ENCODE measurements at places on chromosomes 6 and 20.

DNA sequence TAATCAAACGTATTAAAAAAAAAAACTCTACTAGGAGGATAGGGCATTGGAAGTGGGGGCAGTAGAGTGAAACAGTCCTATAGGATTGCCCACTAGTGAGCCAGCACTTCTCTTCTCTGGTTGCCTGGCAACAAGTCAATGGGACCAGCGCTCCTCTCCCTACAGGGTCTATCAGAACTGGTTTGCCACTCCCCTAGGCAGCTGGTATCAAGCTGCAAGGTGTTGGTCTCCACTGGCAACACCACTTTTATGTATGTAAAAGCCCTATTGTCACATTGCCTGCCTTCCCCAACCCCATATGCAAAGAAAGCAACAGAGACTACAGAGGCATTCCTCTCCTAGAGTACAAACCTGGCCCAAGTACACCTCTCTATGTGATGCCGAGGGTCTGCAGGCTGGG is 166.9 kb upstream of the MCHR2 start:
- DNase-seq: no peak

- DNase-seq: no peak
Measured at GRCh38 chr6:157229713-157230112, 93.6 kb downstream of the TMEM242 start.

- DNase-seq: no peak
Measured at GRCh38 chr6:5099537-5099936, 14.4 kb downstream of the PPP1R3G start.

GRCh38 chr6:107684996-107685395 is 139.1 kb downstream of the SCML4 start:
- DNase-seq: no peak

DNA sequence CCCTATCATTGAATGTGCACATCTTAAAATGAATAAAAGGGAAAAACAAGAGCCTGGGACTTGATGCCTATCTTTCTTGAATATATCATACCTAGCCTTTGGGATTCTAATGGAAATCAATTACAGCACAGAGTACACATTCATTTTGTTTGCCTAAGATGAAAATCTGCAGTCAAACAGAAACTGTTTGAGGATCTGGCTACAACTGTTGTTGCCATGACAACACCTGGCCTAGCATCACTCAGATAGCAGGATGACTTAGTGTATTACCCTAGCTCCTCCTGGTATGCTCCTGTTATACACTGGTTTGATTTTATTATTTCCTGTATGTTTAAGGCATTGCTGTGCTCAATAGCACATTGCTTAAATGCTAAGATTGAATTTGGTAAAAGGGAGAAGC is 71.5 kb upstream of the LAMP5 start:
- DNase-seq: no peak

DNA sequence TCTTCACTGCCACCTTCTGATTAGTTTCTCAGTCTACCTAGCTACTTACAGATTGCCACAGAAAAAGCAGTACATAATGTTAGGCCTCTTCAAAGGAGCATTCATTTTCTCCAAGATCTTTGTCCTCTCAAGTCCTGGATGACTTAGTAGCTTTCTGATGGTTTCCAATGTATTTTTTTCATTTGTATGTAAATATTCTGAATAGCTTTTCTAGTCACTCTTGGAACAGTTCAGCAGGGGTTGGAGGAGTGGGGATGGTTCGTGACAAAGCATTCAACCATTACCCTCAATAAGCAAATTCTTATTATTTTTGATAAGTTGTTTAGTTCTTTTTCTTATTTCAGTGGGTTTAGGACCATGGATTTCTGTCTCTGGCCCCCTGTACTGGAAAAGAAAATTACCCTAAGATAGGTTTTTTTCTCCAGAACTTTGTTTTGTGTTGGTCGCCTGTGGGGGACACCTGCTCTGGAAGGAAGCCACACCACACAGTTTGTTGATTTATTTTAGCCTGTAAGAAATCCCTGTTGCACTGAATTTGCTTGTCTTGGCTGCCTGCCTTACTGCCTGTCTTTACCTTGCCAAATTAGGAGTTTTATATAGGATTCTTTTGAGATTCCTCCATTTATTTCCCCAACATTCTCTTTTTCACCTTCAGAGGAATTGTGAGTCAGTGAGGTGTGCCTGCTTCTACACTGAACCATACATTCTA is 247.9 kb downstream of the RFPL4B start:
- no peak for DNase-seq

DNA sequence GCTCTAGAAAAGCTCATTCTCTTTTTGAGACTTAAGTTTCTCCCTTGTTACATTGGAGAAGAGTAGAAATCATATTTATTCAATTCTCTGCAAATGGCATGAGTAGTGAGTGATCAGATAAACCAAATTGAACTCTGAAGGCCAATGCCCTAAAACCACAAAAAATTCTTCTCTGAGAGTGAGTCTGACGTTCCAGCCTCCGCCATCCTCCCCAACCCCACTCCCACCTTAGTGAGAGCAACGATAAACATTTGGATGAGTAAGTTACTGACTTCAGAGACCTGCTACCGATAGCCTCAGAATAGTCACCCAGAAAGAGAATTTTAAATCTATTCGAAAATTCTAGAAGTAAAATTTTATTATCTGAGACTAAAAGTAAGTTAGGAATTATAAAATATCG is 94.6 kb downstream of the TFAP2A start:
- no peak for DNase-seq

DNA sequence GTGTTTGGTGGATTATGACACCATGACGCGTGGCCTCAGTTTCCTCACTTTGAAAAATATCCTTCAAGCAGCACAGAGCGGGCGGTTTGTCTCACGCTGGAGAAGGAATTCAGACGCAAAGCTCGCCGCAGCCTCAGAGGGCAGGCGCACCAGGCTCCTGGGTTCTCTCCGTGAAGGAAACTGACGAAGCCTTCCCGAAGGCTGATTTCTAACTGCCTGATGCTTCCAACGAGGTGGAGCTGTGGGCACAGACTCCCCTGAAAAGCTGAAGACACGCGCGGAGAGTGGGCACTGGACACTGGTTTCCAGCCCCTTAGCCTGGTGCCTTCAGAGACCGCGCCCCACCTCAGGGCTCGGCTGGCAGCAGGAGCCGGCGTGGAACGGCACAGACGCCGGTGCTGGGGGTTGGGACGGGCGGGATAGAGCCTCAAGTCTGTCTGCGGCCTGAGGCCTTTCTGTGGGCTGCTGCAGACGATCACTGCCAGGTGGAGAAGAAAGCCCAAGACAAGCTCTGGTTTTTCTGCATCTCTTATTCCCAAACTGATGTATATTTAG is 56.1 kb downstream of the DACT2 start:
- no peak for DNase-seq

GRCh38 chr6:125818225-125818657 is 27.5 kb downstream of the NCOA7 start:
- no peak for DNase-seq

GRCh38 chr6:154466139-154466538 is 44.3 kb downstream of the CNKSR3 start:
- DNase-seq: no peak

DNA sequence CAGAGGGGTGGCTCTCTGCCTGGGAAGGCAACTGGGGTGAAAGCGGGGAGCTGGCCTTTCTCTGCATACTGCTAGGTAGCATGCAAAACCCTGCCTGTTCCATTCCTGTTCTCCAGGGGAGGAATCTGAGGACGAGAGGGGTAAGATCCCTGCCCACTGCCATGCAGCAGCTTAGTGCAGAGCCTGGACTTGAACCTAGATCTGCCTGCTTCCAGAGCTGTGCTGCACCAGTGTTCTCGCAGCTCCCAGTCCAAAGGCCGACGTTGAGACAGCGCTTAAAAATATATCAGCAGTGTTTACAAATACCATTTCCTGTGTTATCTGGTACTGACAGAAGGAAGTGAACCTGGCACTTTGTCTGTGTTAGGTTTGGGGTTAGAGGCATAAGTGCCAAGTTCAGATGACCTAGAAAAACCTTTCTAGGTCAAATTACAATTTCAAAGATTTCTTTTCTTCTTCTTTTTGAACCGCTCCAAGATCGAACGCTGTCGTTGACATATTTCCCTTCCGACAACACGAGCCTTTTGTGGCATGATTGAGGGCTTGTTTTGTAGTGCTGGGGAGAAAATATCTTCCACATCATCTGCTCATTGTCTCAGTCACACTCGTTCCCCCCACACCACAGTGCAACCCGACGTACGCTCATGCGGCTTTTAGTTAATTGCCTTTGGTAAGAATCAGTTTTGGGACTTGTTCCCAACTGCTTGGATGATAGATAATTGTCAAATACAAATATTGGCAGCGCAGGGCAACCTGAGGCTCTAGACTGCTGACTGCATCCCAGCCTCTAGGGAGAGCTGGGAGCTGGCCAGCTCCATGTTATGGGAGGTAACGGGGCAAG is 44.6 kb downstream of the TOX2 start:
- no peak for DNase-seq

- DNase-seq: peak; percentile 84
Measured at GRCh38 chr6:26054781-26055718, 32.2 kb upstream of the HFE start.

GRCh38 chr6:74073999-74074398 is 378.0 kb downstream of the CD109 start:
- DNase-seq: no peak

GRCh38 chr20:37007898-37008649 is 56.6 kb upstream of the SAMHD1 start:
- DNase-seq: no peak

DNA sequence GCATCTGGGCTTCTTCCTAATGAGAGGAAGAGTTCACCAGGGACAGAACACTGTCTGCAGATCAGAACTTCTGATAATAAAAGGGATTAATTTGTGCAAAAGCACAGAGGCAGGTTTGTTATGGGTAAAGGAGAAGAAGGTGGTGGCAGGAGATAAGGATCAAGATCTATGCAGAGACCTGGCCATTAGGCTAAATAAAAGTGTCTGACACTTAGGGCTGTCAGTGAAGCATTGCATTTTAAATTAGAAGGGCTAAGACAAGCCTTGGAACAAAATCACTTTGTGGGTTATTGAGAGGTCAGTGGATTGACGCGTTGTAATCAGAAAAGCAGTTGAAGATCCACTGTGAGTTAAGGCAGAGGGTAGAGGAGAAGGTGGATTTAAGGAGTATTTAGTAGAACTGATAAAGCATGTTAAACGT is 76.8 kb downstream of the MAP3K4 start:
- no peak for DNase-seq

DNA sequence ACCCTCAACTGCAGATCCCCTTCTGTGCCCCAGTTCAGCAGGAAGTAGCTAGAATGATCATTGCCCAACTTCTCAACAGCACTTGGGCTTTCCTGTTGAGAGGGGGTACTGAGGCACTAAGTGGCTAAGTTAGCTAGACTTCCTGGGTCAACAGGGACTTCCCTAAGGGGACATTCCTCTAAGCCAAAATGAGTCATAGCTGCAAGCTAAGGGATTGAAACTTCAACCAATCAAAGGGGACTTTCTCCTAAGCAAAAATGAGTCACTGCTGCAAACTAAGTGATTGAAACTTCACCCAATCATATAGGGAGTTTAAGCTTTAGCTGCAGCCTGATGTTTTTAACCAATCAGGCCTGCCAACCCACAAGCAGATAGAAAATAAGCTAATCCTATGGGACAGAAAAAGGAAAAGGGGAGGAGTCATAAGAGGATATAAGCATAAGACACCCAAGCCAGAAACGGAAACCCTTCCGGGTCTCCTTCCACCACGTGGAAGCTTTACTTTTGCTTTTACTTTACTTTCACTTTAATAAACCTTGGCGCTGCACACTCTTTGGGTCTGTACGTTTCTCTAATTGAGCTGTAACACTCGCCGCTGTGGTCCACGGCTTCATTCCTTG is 659.0 kb upstream of the HS3ST5 start:
- DNase-seq: no peak

DNA sequence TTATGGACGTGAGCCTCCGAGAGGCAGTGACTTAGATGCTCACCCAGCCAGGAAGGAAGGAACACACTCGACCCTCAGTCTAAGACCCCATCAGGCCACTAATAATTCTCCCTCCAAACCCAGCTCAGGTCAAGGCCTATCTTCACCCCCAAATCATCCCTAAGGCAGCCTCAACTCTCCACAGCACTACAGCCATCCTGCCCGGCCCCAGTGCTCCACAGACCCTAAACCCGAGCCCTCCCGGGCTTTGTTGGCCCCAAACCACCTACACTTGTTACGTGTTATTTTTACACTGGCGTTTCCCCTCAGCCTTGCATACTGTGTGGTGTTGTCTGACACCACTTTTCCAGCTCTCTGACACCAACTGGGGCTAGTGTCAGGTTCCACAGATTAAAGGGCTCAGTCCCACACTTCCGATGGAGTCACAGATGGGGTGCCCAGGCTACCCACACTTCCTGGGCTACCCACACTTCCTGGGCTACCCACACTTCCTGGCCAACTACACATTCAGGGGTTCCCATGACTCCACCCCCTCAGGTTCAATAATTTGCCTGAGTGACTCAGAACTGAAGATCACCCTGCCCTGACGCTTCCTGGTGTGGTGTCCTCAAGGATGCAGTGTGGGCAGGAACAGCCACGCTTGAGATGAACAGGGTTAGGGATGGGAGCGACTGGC is 25.3 kb downstream of the RBCK1 start:
- peak; percentile 76 for DNase-seq

DNA sequence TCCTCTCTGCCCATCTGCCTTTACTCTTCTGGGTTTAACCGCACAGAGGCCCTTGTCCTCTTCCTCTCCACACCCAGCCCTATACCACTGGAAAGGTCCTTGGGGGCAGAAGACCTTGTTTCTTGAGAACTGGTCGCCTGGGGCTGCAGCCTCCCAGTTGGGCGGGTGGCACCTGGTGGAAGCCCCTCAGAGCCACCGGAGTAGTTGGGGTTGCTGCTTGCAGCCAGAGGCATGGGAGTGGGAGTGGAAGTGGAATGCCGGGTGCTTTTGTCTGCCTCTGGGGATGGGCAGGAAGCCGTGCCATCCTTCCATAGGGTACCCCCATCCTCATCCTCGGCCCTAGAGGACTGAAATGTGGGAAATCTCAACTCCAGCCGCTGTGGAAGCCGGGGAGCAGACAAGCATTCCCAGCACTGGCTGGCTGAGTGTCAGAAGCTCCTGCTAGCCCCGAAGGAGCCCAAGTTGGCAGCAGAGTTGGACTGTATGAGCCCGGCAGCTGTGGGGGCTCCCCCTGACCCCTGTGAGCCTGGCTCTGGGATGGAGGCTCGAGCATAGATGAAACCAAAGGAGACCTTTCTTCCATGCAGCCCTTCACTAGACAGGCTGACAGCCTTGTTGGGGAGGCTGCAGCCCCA is 1.2 kb downstream of the VSTM2L start:
- DNase-seq: no peak

DNA sequence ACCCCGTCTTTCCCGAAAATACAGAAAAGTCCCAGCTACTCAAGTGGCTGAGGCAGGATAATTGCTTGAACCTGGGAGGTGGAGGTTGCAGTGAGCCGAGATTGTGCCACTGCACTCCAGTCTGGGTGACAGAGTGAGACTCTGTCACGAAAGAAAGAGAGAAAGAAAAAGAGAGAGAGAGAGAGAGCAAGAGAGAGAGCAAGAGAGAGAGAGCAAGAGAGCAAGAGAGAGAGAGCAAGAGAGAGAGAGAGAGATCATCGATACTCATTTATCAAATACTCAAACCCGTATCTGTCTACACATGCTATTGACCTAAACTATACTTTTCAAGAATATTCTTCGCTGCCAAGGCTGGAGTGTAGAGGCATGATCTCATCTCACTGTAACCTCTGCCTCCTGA is 28.2 kb upstream of the SALL4 start:
- no peak for DNase-seq
